ENCODE measurements at places on chromosomes 7 and 10.

- peak; percentile 34 for DNase-seq
These were observed 40.7 kb downstream of the ATE1 start for GRCh38 chr10:121886997-121887622.

GRCh38 chr7:47534322-47535034, 47.4 kb downstream of the TNS3 start:
- peak; percentile 53 for DNase-seq

- DNase-seq, result peak; percentile 24
These were observed 1.4 kb upstream of the IL6 start for GRCh38 chr7:22725585-22725984.

GRCh38 chr10:60170250-60170649, 219.4 kb downstream of the ANK3 start:
- DNase-seq, result no peak

DNA sequence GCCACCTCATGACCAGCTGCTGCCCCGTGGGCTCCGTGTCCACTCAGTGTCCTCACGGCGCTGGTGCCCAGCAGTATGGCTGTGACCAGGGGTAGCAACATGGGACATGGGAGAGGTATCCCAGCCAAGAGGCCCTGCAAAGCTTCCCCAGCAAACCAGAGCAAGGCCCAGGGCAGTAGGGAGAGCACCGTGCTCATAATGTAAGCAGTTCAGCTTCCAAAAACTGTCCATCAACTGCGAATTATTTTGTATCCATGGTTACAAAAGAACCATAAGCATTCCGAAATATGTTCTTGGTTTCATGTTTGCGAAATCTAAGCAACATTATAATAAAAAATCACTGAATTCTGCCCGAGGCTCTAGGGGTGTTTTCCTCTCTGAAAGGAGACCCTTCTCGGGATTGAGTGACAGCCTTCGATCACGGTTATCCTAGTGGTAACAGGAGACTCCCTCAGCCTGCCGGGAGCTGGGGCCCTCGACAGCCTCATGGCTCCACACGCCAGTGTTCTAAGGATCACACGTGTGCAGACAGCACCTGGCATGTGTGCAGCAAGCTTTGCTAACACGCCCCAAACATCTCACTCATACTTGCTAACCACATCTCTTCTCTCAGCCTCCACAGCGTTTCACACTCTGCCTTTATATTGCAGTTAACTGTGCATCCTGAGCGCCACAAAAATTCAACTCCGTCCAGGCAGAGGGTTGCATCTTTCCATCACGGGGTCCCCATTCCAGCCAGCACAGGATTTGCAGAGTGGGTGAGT, 117.6 kb downstream of the DIP2C start:
- DNase-seq, result no peak

DNA sequence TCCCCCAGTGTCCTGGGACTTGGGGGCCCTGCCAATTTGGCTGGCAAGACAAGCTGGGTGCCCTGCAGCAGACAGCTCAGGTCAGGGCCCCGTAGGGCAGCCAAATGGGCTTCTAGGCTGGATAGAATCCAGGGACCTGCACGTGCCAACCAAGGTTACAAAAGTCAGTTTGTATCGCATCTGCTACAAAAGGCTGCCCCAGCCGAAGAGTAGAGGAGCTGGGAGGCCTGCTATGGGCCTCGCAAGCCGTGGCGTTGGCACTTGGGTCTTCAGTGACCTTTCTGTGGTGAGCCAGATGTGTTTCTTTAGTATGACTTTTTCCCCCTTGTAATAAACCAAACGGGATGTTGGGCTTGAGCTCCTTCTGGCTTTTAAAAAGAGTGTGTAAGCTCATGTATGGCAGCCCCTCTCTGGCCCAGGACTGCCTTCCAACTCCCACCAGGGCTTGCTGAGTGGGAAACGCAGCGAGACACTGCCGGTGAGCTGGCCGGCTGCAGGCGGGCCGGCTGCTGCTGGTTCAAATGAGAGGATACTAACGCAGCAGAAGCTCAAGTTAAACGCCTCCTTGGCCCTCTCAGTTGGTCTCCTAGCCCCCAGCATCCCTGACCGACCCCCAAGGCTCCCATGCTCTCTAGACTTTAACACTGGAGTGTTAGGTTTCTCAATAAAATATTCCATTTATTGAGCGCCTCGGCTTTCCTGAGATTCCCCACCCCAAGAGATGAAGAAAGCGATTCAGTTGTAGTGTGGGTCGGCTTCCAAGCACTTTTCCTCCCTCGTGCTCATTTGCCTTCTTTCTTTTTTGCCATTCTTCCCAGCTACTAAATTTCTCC, 3.1 kb upstream of the HOXA10 start:
- DNase-seq, result no peak

DNA sequence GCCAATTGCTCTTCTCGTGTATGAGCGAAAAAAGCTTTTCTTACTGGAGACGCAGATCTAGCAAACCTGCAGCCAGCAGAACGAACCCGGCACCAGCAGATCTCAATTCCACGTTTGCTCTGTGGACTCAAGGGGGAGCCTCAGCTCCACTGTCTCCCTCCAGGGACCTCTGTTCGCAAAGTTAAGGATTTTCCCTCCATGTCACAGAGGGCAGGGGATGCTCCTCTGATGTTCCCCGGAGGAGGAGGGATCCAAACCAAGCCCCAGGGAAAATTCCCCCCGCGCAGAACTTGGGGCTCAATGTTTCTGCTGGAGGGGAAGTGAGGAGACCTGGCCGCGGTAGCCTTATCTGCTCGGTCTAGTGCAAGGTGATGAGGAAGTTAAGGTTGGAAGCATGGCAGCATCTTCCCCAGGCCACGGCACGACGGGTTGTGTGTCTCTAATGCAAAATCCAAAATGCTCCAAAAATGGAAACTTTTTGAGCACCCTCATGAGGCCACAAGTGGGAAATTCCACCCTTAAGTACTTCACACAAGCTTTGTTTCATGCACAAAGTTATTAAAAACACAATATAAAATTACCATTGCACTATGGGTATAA, 9.0 kb downstream of the IQCE start:
- no peak for DNase-seq

GRCh38 chr10:76311752-76312636, 880.6 kb downstream of the LRMDA start:
- peak; percentile 39 for DNase-seq

DNA sequence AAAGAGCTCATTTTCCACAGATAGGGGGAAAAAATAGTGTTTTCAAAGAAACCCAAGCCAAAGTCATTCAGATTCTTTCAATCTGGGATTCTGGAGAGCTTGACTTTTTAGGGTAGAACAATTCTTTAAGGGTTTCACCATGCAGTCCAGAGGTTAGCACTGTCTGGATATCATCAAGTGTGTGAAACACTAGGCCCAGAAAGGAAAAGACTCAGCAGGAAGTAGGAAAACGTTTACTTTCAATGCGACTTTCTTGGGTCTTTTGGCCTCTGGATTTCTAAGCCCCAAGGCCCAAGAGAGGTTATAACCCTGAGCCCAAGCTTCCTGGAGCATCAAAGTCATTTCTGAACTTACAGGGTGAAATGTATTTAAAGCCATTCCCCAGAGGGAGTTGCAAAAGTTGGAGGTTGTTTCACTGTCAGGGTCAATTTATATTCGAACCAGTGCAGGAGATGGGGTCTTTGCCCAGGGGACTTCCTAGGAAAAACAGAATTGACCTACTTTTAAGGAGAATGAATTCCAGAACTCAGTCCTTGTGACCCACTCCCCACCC, 158.0 kb downstream of the C7orf25 start:
- DNase-seq, result no peak

DNA sequence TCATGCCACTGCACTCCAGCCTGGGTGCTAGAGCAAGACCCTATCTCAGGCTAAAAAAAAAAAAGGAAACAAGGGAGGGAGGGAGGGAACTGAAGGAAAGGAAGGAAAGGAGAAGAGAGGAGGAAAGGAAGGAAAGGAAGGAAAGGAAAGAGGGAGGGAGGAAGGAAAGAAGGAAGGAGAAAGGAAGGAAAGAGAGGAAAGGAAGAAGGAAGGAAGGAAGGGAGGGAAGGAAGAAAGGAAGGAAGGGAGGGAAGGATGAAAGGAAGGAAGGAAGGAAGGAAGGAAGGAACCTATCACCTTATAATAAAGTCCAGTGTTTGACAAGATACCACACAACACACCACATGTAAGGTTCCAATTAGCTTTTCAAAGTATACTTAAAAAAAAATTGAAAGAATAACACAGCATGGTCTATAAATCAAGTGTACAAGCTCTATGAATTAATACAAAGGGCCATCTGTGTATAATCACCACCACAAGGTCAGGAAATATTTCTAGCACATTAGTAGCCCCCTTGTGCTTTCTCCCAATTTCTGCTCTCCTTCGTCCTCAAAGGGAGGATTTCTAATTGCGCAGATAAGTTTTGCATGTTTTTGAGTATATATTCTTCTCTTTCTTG, 26.4 kb downstream of the RNF216 start:
- DNase-seq, result no peak

DNA sequence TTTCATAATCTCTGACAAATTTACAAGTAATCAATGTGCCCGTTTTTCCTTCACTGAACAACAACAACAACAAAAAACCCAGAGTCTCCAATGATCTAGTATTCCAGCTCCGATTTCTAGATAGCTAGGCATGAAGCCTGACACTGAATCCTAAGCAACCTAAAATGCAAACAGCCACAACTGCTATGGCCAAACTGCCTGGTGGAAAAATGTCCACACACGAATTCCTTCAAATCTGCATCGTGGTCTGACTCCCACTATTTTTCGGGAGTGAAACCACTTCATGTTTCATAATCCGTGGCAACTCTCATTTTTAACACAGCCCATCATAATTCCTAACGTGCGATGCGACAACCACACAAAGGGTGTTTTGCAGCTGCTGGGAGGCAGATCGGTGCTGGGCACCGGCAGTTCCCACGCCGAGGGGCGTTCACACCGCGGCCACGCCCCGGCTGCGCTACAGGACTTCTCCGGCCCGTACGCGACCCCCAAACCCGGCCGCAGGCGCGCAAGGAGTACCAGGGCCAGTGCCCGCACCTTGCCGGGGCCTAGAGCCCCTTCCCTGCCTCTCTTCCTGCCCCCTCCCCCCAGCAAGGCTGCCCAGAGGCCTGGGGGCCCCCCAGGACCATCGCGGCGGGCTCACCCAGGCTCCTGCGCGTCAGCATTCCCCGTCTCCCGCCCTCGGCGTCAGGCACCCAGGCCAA, 814 bp downstream of the RUFY2 start:
- peak; percentile 38 for DNase-seq

DNA sequence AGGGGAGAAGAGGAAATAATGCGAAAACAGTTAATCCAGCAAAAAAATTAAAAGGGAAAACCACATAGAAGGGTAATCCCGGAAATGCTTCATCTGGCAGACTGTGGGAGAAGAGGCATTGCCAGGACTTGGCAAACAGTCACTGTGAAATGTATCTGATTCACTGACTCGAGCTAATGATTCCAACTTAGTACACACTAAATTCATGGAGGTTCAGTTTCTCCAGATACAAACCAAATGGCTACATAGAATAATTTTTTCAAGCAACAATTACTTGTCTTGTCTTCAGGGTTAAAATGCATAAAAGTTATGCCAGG, 36.4 kb downstream of the GDI2 start:
- peak; percentile 58 for DNase-seq

- no peak for DNase-seq
These were observed 6.5 kb downstream of the CABCOCO1 start for GRCh38 chr10:61669161-61669725.

DNA sequence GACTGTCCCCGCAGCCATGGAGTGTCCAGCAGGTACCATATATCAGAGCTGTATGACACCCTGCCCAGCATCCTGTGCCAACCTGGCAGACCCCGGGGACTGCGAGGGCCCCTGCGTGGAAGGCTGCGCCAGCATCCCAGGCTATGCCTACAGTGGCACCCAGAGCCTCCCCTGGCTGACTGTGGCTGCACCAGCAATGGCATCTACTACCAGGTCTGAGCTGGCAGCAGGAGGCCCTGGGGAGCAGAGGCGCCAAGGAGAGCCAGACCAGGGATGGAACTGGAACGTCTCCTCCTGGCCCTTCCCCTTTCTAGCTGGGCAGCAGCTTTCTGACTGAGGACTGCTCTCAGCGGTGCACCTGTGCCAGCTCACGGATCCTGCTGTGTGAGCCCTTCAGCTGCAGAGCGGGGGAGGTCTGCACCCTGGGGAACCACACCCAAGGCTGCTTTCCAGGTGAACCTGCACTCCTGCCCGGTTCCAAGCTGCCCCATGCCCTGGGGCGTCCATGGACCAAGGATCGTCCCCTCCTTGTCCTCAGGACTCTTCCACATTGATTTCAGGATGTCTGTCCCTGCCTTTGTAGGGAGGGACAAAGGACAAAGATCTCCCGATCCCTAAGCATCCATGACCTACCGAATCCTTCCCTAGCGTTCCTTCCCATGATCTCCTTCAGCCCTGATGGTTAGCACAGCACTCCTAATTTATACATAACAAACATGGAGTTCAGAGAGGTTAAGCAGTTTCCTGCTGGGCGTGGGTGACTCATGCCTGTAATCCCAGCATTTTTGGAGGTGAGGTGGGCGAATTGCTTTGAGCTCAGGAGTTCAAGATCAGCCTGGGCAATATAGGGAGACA, 33.3 kb downstream of the EPHB4 start:
- no peak for DNase-seq

GRCh38 chr7:23055582-23056178, 41.8 kb upstream of the HYCC1 start:
- peak; percentile 66 for DNase-seq

DNA sequence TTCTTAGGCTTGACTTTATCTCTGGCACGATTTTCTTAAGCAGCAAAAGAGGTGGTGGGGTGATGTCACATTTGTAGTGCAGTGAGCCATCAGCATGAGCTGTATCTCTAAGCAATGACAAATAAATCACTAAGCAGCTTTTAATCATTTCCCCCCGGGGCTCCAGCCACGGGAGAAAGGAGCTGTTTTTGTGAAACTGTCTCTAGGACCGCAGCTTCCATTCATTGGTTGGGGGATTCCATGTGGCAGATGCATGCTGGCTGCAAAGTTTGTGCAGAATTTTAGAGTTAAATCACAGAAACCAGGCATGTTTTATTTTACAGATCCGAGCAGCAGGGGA, 464 bp downstream of the KIAA1217 start:
- DNase-seq, result peak; percentile 72

DNA sequence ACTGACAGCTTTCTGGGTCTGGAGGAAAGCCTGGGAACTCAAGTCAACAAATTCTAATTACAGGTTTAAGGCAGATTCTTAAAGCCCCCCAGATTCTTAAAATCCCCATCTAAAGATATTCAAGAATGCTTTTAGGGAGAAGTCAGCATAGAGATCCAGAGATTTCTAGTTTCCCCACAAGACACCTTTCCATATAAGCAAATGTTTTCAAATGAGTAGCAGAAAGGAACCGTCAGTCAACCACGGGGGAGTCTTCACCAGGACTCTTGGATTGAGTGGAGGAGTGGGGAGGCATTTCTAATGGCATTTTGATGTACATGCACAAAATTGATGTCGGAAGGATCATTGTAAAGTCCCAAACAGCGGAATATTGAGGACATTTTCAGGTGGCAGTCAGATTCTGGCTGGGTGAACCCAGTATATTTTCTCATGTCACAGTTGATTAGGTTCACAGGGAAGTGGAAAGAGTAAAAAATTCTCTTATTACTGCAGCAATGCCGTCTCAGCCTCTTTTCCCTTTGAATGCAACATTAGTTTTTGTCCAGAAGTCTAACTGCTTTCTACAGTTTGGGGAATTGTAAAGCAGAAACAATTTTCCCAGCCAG, 191.7 kb upstream of the YAE1 start:
- no peak for DNase-seq

GRCh38 chr10:114262496-114262895, 23.4 kb downstream of the VWA2 start:
- no peak for DNase-seq

Measured in RCC 7860 (cell line).